ENCODE measurements at places on chromosomes 1 and 21.

GRCh38 chr1:82830690-82831380, 1030.1 kb downstream of the ADGRL2 start:
- DNase-seq = no peak

DNA sequence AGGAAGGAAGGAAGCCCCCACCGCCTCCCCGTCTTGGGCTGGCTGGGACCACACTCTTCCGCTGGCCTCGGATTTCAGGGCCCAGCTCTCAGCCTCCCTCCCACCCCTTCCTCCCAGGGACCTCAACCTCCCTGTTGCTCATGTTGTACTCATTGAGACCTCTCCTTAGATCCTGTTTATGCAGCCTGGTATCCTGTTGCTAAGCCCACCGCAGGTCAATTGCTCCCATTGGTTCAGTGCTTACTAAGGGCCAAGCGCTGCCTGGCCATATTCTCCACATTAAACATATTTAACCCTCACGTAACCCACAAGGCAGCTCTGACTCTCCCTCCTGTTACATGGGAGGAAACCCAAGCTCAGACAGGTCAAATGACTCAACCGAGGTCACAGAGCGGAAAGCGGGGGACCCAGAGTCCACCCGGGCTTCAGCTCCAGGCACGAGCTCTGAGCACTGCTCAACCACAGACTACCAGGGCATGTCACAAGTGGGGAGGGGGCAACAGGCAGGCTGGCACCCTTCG, 23.2 kb upstream of the H6PD start:
- DNase-seq = no peak

DNA sequence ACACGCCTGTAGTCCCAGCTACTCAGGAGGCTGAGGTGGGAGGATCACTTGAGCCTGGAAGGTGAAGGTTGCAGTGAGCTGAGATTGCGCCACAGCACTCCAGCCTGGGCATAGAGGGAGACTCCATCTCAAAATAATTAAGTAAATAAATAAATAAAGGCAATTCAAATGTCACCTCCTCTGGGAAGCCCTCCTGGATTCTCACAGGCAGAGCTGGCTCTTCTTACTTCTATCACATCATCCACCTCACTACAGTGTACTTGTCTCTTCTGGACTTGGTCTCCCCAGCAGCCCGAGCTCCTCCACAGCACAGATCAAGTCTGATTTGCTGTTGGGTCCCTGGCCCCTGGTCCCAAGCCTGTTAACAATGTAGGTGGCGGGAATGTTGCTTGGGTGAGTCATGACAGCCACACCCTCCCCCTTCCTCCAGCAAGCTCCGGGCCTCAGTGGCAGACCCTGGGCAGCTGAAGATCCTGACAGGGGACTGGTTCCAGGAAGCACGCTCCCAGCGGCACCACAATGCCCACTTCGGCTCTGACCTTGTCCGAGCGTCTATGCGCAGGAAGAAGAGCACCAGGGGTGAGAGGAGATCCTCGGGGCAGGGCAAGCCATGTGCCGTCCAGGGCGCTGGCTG, 5.3 kb downstream of the SYTL1 start:
- peak; percentile 26 for DNase-seq

GRCh38 chr1:68796888-68797287, 300.0 kb upstream of the DEPDC1 start:
- no peak for DNase-seq
